Activated CD4-positive, alpha-beta T cell treated with anti-CD3 and anti-CD28 coated beads for 4 hours (primary cell): ENCODE measurements at places on chromosomes 5 and 9.

DNA sequence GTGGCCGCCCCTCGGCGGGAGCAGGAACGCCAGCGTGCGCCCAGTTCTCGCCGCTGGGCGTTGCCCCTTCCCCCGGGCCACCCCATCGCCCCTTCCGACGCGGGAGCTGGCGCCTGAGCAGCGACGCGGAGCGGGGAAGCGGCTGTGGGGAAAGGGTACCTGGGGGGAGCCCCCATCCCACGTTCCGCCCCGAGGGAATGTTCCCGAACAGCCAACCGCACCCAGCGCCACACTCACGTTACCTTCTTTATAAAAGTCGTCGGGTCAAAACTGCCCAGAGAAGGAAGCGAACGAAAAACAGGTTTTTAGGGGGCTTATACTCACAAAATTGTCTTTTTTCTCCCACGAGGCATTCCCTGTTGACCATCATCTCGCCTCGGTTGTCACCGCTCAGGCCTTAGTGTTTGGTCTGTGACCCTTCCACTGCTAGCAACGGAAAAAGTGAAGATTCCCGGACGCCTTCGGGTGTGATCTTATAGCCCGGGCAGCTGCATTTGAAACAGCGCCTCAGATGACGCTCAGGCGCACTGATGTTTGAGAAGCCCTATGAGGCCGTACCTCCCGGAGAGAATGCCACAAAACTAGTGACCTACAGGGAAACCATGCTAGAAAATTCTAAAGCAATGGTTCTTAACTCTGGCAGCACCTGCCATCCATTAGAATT is 475 bp upstream of the GOLM1 start:
- no peak for DNase-seq

DNA sequence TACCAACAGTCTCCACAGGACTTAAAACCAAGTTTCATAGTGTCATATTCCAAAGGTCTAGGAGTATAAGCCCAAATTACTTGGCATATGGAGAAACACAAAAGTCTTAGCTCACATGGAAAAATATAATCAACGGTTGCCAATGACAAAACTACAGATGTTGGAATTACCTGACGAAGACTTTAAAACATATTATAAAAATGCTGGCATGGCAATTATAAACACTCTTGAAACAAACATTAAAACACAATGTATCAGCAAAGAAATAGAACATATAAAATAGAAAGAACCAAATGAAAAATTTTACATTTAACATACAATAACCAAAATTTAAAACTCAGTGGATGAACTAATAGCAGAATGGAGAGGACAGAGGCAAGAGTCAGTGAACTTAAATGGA is 7.9 kb upstream of the WDR41 start:
- DNase-seq: no peak

GRCh38 chr5:167731951-167732350 is 559.5 kb upstream of the WWC1 start:
- no peak for DNase-seq

GRCh38 chr9:127405344-127406125 is 8.6 kb downstream of the SLC2A8 start:
- DNase-seq: no peak

DNA sequence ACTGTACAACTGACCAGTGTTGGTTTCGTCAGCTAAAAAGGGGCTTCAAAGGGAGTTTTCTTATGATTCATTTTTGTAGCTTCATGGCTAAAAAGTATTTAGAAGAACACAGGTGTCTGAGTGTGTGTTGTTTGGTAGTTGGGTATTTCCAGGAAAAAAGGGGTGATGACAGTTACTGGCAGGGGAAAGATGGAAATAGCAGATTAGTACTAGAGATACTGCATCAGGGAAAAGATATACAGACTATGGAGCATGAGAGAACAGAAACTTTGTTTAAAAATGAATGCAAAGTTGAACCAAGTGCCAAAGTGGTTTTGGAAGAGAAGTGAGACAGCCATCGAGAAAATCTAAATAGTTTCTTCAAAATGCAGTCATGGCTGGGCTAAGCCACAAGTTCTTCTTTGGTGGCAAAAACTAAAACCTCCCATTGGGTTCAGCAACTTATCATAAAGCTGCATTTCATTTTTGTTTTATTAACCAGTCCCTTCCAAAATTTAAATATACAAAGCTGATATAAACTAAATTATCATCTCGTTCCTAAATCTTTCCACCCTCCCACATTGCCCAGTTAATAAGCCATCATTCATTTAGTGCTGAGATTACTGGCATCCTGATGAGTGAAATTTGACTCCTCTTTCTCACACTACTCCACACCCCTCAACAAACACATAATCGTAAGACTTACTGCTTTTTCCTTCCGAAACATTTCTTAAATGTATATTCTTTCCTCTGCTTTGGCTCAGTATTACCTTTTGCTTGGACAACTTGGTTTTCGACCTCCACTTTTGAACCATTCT is 33.5 kb downstream of the ELL2 start:
- DNase-seq: no peak

DNA sequence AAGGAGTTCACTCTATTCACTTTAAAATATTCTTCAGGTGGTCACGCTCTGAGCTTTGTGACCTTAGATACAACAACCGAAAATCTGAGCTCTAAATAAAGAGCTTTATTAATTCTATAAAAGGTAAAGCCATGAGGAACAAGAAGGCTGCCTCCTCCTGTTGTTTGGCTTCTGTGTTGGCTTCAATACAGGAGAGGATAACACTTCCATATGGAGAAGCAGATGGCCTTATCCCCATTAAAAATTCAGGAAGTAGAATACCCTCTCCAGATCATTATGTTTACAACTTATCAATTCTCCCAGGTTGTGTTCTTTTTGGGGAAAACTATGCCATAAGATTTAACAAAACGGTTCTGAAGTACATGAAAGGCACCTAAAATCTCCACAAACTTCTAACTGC is 128.4 kb downstream of the TTC39B start:
- DNase-seq: no peak

DNA sequence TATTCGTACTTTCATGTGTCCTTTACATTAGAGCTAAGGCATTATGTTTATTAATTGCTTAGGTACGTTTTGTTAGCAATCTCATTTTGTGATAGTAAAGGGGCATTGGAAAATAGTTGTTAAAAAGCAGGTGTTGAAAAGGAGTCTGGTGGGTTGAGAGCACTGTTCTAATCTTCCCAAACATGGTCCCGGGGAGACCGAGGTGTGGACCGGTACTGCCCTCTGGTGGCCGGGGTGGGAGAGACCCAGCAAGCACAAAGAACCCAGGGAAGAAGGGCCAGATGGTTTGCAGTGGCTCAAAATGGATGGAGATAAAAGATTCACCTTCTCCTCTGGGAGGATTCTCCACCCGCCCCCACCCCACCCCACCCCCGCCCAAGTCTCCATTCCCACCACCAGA is 26.1 kb downstream of the IDNK start:
- peak; percentile 81 for DNase-seq

- DNase-seq: peak; percentile 51
Observed at GRCh38 chr5:76084496-76085242, 1.5 kb downstream of the SV2C start.

- peak; percentile 83 for DNase-seq
Observed at GRCh38 chr9:93453047-93453914, at the start of gene FAM120AOS. Gene FAM120AOS (minus strand): TSS chr9:93453581. CDS start chr9:93452709, 872 bp downstream.

DNA sequence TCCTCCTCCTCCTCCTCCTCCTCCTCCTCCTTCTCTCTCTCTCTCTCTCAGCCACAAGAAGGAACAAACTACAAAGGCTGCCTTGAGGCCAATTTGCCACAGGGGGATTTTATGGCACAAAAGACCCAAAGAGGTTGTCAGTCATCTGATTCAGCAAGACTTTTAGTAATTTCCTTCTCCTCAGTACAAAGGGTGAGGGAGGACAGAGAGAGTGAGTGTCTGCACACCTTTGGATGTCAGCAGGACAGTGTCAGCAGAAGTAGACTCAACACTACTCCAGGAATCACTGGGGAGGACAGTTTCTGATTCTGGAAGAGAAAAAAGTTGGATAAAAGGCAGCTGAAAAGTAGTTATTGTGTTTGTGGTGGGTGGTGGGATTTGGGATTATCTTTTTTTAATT is 13.6 kb downstream of the TIMD4 start:
- DNase-seq: no peak

GRCh38 chr5:132763181-132764036 is 13.6 kb downstream of the SEPTIN8 start:
- no peak for DNase-seq

- no peak for DNase-seq
Observed at GRCh38 chr9:27279611-27280010, 17.3 kb downstream of the EQTN start.

DNA sequence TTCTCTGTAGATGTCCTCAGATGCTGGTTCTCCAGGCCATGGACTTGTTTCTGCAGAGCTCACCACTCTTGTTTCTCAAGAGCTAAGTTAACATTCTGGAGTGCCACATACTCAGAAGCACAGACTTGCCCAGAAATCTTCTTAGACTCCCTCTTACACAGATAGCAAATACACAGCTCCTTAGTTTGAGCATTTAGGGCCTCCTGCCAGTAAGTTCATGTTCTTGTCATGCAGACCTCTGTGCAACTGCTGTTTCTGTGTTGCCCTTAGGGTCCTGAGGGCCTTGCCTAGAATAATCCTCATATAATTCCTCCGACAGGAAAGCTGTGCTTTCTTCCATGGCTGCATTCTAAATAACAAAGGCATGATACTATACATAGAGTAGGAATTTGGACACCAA is 1.3 kb upstream of the PTPDC1 start:
- no peak for DNase-seq

- DNase-seq: no peak
Observed at GRCh38 chr9:91100878-91101450, 260.8 kb downstream of the AUH start.

GRCh38 chr5:169190849-169191248 is 110.1 kb downstream of the SLIT3 start:
- no peak for DNase-seq

DNA sequence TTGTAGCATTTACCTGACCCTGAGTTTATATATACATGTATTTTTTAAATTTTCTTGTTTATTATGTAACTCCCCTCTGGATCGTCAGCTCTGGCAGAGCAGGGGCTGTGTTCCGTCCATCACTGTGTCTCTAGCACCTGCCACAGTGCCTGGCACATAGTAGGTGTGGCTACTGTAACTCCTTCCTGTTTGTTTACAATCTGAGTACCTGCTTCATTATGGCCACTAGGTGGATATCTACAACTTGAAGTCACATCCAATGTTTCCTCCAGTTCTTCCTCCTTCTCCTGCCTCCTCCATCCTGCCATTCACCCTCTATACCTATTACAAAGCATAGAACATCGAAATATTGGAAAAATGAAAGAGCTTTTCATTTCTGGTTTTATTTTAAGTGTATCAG is 14.2 kb upstream of the PPP1R2B start:
- no peak for DNase-seq

GRCh38 chr9:135116371-135116770 is 28.9 kb downstream of the OLFM1 start:
- no peak for DNase-seq

GRCh38 chr9:70352802-70353201 is 61.7 kb downstream of the KLF9 start:
- no peak for DNase-seq

DNA sequence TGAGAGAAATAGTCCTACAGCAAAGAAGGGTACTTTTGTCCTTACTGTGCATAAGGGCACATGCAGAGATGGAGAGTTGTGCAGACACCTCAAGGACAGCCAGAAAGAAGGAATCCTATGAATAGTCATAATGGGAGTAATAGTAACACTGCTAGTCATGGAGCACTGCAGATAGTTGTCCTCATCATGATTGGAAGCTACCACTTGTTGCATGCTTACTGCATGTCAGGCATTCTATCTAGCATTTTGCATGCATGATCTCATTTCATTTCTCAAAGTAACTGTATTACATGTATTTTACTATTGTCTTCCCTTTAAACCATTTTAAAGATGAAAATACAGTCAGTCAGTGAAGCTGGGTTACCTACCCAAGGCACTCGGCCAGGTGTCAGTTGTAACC is 81.3 kb downstream of the PIK3R1 start:
- no peak for DNase-seq

DNA sequence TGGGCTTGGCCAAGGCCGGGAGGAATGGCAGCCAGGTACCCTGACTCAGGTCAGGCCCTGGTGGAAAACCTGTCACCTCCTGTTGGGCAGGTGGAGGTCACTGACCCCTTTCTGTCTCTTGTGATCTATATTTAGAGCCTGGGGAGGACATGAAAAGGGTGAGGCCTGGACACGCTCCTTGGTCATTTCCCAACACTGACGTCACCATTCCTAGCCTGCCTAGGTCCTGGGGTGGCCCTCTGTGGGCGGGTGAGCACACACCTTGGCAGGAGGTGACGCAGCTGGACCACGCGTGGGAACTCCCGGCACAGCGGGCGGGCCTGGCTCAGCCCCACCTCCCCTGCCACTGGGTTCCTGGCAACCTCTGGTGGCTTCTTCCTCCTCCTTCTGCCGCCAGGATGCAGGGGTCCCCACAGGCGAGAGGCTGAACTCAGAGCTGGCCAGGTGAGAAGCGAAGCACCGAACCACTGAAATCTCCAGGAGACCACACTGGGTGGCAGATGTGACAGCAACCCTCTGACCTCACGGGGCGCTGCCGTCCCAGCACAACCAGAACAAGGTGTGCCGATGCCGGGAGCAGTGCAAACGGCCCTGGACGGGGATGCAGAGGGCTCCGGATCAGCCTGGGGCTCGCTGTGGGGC is 6.4 kb upstream of the RALGDS start:
- peak; percentile 42 for DNase-seq

GRCh38 chr9:106655966-106656365 is 207.0 kb upstream of the ZNF462 start:
- no peak for DNase-seq

DNA sequence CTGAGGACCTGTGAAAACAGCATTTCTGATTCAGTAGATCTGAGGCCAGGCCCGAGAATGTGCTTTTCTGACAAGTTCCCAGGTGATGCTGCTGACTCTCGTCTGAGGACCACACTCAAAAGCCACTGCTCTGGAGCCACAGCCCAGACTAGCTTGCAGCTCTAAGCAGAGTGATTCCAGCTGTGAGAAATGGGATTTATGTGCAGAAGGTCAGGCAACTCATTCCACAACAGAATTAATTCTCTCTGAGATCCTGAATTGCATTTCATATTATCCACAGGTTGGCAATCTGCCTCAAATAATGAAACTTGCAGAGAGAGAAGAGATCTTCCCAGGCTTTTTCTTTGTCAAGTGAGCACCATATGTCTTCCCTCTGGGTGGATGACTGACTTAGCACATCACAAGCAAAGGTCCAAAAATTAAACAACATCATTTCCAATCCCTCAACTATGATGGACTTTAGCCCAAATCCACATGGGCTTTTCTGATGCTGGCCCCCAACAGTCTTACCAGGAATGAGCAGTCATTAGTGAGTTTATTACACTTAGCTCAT is 140.2 kb downstream of the ALDH1A1 start:
- DNase-seq: no peak
